ENCODE measurements at places on chromosomes 16 and 17.

- no peak for DNase-seq
These were observed 46.5 kb downstream of the BRD7 start for GRCh38 chr16:50322333-50322732.

- no peak for DNase-seq
These were observed 337.7 kb downstream of the TOX3 start for GRCh38 chr16:52209227-52209626.

GRCh38 chr17:16818821-16819683 is 129.0 kb downstream of the CCDC144A start:
- DNase-seq: no peak

- peak; percentile 92 for DNase-seq
These were observed 4.5 kb upstream of the HEXIM1 start for GRCh38 chr17:45143767-45144198.

DNA sequence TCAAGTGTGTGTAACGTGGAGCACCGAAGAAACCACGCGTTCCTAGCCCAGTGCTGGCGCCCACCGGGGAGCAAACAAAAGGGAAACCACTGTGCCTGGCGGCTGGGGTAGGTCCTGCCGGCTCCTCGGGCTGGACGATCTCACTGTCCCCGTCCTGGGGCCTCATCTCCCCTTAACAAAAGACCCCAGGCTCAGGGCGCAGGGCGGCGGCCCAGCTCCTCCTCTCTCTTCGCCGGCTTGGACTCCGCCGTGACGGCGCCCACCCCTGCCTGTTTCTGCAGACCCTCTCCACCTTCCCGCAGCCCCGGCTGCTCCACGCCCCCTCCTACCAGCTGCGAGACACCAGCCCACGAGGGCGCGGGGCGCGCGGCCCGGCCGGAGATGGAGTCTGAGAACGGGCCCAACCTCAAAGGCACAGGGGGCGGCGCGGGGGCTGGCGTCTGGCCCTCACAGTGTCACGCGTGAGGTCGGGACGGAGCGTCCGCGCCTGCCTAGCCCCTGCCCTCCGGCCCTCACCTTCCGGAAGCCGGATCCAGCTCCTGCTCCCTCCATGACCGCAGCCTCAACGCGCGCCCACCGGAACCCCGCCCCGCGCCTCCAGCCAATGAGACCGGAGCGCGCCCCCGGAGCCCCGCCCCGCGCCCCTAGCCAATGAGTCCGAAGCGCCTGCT is at the start of gene CENPX:
CENPX (minus strand) TSS at position 569 of the 671 bp plus-strand sequence; CDS start at position 552, 17 bp downstream.
- DNase-seq: no peak

GRCh38 chr17:67576471-67577115 is 141.1 kb upstream of the NOL11 start:
- no peak for DNase-seq

GRCh38 chr16:78593352-78593751 is 493.9 kb downstream of the WWOX start:
- DNase-seq: no peak

DNA sequence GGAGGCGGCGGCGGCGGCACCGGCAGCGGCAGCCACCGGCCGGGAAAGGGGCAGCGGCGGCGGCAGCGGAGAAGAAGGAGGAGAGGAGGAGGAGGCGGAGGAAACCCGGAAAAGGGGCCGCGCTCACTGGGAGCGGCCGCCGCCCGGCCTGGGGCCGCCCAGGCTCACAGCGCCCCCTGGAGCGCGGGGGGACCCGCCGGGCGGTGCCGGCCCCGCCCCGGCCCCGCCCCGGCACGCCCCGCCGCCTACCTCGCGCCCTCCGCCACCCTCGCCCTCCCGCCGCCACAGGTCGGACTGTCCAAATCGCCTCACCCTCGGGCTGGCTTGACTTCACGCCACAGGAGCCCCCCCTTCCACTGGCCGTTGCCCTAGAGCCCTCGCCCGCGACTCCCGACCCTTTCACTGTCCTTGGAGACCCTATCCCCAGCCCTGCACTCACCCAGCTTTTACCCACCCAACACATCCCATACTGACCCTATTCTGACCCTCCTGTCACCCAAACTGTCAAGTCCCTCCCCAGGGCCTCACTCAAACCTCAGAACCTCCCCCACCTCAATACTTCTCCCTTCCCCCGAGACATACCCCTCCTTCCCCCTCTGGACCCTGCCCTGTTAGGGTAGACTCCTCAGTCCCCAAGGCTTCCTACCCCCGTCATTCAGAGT is at the start of gene CSNK2A2:
CSNK2A2 (minus strand) TSS at position 85 of the 662 bp plus-strand sequence. CDS start 370 bp downstream, outside the sequence.
- peak; percentile 82 for DNase-seq

GRCh38 chr16:54591816-54592246 is 305.2 kb upstream of the IRX3 start:
- no peak for DNase-seq

DNA sequence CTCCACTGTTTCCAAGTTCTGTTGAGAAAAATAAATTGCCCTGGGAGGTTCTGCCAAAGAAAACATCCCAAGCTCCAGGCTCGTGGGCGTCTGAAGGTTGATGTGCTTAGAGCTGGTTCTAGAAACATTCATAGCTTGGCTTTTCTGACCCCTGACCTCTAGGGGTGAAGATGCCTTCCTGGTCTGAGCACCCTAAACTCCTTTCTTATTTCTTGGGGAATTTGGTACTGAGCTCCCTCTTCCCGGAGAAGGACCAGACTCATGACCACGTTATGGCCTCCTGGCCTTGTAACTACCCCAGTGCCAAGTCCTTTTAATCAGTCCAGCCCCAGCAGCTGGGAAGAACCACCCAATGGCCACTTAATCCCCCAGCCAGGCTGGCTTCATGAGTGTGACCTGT is 66.4 kb downstream of the MYH11 start:
- DNase-seq: no peak

- no peak for DNase-seq
These were observed 11.7 kb downstream of the RNF213 start for GRCh38 chr17:80272366-80272765.

GRCh38 chr17:14513835-14514234 is 213.0 kb downstream of the HS3ST3B1 start:
- no peak for DNase-seq

DNA sequence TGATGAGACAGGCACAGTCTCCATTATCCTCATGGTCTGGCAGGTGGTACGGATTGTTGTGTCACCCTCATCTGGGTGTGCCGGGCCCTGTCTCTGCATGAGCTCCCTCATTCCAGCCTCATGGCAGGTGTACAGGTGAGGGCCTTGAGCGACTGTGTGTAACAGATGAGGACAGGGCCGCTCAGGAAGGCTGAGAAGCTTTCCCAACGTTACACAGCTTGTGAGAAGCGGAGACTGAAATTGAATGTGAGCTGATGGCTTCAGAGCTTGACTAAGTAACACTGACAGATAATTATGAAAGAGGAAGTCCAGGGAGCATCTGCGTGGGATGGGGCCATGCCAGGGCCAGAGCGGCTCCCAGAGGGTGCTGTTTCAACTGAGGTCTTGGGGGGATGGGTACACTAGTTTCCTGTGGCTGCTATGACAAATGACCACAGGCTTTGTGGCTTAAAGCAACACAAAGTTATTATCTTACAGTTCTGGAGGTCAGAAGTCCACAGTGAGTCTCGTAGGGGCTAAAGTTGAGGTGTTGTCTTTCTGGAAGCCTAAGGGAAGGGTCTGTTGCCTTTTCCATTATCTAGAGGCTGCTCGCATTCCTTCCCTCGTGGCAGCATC is 36.7 kb downstream of the CMIP start:
- DNase-seq: peak; percentile 59

- DNase-seq: no peak
These were observed 28.9 kb upstream of the CDH5 start for GRCh38 chr16:66337463-66338188.

DNA sequence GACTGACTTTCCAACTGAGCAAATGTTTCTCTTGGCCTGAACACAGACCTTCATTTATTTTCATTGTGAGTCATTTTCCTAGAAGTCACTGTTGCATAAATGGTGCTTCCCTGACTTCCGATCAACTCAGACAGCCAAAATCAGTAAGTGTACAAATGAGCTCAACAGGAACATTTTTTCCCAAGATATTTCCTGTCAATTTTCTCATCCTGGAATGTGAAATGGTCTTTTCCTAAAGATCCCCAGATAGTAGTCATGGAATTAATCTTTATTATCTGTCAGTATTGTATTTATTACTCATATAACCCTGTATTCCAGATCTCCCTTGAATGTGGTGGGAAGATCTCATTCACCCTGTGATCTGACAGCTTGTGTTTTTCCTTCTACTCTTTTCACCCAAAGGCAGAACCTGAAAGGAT is 360.3 kb upstream of the KIF2B start:
- no peak for DNase-seq

- DNase-seq: no peak
These were observed 671 bp upstream of the EDC4 start for GRCh38 chr16:67872131-67872630.

- no peak for DNase-seq
These were observed 43.5 kb downstream of the MARF1 start for GRCh38 chr16:15599303-15600070.

- peak; percentile 70 for DNase-seq
These were observed 36.1 kb downstream of the HIC1 start for GRCh38 chr17:2090804-2091534.

GRCh38 chr17:31604936-31605335 is 213.5 kb downstream of the RAB11FIP4 start:
- DNase-seq: no peak

DNA sequence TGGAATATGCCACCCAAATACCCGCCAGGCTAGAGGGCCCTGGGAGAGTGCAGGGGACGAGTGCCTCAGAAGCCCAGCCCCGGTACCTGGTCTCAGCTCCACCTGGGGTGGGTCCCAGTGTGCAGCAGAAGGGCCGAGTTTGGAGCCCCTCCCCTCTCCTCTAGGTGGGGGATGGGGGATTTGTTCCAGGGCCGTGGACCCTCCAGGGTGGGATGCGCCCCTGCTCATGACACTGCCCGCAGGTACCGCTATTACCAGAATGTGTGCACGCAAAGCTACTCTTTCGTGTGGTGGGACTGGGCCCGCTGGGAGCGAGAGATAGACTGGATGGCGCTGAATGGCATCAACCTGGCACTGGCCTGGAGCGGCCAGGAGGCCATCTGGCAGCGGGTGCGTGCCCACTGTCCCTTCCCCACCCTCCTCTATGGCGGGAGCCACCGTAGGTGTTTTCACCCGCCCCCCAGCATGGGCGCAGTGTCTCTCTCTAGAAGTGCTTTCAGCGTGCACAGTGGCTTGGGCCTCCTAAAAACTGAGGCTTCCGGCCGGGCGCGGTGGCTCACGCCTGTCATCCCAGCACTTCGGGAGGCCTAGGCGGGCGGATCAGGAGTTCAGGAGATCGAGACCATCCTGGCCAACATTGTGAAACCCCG is 1.2 kb downstream of the NAGLU start:
- DNase-seq: no peak

DNA sequence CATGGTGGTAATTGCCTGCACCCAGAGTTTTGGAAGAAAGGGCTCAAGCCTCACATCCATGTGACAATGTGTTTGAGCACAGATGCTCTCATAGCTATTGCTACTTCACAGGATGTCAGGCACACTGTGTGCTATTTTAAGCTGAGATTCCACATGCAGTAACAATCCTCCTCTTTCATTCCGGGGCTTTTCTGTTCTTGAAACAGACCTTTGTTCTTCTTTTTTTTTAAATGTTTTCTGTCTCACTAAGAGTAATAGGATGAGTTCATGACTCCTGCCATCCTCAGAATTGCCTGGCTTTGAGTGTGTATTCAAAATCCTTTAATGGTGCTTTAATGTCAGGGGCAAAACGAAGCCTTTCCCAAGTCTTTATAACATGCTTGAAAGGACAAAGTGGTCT is 198.9 kb downstream of the ABCC12 start:
- DNase-seq: no peak

DNA sequence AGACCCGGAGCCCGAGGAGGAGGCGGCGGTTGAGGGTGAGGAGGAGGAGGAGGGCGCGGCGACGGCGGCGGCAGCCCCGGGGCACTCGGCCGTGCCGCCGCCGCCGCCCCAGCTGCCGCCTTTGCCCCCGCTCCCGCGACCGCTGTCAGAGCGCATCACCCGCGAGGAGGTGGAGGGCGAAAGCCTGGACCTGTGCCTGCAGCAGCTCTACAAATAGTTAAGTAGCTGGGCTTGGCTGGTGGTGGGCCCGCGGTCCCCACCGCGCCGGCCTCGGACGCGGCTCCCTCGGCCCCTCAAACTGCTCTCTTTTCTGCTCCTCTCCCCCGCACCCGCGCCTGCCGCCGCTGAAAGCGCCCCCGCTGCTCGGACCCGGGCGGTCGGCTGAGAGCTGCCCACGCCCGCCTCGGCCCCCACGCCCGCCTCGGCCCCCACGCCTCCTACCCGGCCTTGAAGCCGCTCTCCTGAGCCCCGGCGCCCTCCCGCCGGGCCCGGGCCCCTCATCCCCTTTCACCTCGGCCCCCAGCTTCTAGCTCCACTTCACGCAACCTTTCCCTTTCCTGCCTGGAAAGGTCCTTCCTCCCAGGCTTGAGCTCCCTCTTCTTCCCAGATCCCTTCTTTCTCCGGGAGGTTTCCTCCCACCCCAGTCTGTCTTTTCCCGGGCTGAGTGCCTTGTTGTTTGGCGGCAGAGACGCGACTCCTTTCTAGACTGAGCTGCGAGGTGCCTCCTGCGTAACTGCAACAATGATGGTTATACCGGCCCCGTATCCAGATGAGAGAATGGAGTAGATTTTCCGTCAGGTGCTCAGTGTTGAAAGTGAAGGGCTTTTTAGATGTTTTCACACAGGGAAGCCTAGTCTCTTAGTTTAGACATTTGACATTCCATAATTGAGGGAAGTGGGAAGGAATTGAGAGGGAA is 850 bp downstream of the PPM1E start:
- DNase-seq: no peak

GRCh38 chr16:80028581-80029380 is 428.2 kb upstream of the MAF start:
- DNase-seq: no peak

- DNase-seq: peak; percentile 33
These were observed 171.1 kb downstream of the SNX29 start for GRCh38 chr16:12147681-12148080.

- DNase-seq: no peak
These were observed 167.2 kb downstream of the CYB561 start for GRCh38 chr17:63278728-63279442.

DNA sequence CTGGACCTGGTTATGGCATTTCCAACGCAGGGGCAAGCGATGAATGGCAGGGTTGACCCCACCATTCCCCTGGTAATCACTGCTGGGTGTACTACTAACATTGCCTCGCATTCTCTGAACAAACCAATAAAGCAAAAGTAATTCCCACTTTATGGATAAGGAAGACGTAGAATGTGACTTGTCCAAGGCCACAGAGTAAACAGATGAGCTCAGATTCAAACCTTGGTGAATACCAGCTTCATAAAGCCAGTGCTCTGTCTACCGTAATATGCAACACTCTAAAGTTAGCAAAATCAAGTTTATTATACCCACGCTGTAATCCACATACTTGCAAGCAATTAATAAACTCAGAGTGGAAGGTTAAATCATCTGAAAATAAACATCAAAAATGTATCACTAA is 59.6 kb downstream of the ANKFY1 start:
- no peak for DNase-seq

DNA sequence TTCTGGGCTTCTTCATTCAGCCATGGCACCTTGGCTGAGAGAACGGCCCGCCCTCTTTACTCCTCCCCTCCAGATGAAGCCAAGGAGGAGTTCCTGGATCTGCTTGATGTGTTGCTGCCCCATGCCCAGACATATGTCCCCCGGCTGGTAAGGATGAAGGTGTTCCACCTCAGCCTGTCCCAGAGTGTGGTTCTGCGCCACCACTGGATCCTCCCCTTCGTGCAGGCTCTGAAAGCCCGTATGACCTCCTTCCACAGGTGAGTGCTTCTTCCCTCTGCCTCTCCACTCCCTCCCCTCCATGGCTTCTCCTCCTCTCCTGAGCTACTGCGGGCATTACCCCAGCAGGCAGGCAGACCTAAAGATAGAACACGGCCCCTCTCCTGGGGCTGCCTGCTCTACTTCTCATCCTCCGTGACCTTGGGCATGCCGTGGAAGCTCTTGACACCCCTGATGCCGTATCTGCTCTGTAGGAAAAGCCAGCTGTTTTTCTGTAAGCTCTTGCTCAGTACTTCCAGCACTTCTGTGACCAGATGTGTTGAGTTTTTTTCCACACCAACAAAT is 8.7 kb downstream of the USB1 start:
- peak; percentile 14 for DNase-seq

All from left cardiac atrium (tissue), 4 donors.